ENCODE measurements at places on chromosomes 3 and 15.

DNA sequence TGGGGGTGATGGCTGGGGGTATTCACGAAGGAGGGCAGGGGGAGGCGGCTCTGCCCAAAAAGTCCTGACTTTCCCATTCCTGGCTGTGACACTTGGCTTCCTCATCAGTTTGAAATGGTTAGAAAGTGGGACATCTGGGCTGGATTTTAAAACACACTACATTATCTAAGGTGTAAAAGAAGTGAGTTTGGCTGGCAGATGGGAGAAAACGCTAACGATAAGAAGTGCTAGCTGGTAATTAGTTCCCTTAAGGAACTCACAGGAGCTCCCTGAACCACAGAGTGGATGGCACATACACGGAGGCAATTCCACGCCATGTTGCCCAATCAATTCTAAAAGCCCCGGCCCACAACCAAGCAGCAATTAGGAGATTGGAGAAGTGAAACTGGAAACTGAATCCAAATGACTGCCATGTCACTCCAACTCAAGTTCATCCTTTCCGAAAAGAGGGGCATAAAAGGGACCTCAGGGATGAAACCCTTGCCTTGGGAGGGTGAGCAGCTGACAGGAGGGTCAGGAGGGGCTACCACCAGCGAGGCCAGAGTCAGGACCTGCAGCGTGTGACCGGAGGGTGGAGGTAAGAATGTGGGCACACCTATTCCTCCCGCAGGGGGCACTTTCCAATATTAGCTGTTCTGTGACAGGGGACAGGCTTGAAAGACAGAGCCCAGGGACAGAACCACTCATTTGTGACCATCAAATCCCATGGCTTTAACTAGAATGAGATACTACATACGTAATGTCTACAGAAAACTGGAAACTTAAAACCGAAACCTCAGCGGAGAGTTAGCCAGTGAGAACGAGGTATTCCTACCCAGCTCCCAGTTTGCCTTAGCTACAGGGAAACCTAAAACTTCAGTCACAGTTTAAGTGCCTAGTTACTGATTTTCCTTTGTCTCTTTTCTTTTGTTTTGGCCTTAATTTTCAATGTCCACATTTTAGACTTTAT, 95.3 kb upstream of the OXTR start:
- no peak for DNase-seq

DNA sequence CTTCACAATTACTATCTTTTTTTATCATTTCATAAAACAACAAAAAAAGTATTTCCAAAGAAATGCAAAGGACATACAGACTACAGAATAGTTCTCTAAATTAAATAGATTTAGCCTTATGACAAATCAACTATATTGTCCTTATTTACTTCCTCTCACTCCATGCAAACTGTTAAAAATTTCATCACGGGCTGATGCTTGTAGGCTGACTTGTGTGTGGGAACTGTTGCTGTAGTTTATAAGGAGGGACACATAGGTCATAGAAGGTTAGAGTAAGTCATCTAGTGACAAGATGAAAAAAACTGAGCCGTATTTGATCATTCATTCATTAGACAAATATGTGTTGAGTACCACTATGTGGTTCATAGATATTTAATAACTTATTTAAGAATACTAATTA, 232.5 kb upstream of the TBL1XR1 start:
- no peak for DNase-seq

DNA sequence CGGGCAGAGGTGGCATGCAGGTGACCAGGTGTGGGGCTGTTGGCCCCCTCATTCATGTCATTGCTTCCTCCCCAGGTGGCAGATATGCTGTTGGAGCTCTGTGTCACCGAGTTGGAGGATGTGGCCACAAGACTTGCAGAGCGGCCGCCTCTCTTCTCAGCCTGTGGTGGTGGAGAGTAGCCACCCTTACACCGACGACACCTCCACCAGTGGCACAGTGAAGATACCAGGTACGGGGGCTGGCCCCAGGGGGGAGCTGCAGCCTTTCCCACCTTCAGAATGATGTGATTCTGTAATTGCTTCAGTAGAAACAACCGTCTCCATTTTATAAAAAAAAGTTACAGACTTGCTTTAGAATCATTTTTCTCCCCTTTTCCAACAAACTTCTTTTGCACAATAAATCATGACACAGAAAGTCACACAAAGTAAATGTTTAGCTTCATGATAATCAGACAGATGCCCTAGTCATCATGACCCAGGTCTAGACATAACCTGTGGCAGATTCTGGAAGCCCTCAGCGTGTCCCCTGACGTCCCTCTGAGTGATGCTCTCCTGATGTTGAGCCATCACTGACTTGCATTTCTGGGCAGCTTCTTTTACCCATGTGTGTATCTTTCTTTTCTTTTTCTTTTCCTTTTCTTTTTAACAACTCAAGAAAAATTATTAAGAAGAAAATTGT, 76.0 kb upstream of the FAN1 start:
- no peak for DNase-seq

DNA sequence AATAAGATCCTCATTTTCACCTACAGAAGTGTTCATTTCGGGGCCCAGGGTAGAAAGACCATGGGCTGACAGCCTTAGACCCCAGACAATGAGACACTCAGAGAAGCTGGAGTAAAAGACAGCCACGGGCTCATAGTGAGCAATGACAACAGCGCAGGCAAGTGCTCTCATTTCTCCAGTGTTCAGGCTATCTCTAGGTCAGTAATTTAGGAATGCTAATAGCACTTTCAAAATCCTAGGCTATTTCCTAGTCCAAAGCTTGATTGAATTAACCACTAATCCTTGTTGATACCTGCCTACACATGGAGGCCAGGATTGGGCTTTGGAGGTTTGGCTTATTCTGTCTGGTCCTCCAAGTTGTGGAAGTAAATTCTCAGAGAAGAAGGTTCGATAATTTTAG, 44.4 kb downstream of the FBN1 start:
- DNase-seq: no peak

DNA sequence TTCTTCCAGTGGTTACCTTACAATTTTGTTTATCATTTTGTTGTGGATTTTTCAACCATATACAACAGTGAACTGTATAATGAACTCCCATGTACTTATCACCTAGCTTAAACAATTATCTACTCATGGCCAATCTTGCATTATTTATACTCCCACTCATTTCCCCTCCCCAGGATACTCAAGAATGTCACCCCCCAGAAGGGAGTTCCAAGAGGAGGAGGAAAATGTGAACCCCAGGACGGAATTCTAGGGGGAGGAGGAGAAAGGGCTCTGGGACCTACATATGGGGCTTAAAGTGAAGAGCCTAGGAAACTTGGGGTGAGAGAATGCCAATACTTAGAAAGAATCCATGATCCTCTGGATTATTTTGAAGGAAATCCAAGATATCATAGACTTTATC, 59.3 kb downstream of the TSC22D2 start:
- DNase-seq: no peak

- no peak for DNase-seq
These were observed 78.7 kb upstream of the ATP2B2 start for GRCh38 chr3:10583798-10584708.

DNA sequence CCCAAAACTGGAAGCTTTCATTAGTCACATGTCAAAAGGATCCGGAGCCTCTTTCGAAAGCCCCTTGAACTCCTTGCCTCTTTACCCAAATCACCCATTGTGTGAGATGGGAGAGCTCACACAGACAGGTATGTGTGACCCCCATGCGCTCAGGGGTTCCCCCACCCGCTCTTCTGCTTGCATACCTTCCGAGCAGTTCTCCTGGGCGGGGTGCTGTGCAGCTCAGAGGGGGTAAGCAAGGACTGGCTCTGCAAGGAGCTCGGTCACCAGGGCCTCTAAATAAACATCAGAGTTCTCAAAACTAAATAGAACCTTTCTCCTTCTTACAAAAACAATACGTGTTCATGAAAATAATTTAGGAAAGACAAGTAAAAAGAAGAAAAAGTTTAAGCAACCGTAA, 55.7 kb downstream of the PXYLP1 start:
- DNase-seq: no peak

DNA sequence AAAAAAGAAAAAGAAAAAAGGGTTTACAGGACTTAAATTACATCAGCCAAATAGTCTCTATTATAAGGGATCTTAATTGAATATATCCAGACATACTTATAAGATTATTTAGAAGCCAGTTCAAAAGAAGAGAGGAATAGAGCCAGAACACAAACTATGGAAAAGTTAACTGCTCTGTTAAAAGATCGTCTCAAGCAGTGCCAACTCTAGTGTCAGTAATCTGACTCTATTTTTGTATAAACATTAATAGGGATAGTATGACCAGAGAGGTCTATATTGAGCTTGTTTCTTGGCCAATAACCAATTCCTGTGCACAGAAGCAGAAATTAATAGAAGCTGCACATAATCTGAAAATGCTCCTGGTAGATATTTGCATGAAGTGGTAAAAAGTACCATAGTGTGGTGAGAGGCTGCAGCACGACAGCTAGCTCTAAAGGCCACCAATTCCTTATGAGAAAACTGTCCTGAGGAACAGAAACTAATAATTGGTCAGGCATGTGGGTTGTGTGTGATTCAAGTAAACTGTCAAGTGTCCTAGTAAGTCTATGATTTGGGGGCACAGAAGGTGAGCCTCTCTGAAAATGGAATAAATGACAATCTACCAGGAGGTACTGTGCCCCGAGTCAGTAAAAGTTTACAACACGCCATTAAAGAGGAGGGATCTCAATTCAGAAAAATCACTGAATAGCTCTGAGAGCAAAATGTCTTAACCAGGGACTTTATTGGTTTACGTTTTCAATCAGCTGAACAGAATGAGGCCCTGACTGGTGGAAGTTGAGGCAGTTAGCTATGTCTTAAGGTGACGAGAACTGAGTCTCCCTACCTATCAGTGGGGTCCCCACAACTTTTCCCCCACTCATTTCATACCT, 51.5 kb upstream of the NANOGP8 start:
- no peak for DNase-seq

DNA sequence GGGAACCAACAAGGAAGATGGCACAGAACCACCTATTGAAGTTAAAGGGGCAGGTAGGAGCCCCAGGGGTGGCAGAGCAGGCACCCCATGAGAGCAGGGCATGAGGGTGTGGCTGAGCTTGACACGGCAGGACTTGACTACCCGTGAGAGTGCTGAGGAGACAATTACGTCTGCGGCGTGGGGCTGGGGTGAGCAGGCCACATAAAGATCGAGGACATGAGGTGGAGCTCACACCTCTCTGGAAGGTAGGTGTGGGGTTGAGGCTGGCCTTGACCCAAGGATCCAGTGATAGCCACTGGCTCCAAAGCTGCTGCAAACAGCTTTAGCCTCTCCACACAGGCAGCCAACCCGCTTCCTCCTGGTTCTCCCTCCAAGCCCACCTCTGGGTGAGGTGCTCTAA, 64.5 kb downstream of the PCSK6 start:
- DNase-seq: no peak

- DNase-seq: no peak
These were observed 136.4 kb downstream of the LIPC start for GRCh38 chr15:58568157-58568571.

GRCh38 chr3:97901313-97902248, 70.7 kb downstream of the RIOX2 start:
- no peak for DNase-seq

DNA sequence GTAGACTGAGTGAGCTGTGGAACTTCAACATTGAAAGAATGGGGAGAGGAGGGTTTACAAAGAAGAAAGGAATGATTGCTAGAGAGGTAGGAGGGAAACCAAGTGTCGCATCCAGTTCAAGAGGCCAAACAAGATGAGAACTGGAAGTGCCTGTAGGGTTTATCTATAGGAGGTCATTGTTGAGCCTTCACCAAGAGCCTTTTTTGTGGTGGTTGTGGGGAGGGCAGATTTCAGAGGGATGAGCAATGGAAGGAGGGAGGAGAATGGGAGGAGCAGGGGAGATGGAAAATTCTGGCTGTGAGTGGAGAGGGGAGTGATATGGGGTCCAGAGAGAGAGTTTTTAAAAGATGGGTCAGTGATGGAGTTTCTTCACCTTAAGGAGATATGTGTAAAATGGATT, 8.5 kb downstream of the PDIA5 start:
- no peak for DNase-seq

DNA sequence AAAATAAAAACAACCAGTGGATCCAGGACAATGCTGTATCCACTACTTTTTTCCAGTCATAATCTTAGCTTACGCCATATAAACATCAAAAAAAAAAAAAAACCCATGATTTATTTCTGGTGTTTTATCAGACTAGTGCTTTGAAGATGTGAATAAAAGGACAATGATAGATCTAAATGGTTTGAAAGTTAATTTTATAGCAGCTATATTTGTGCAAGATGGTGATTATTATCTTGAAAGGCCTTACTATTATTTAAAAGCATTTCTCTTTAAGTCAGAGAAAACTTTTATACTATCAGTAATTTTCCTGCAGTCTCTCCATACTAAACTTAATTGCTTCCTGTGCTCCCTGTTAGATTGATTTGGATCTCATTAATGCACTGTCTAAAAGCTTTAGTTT, 670.3 kb downstream of the TBL1XR1 start:
- DNase-seq: no peak

DNA sequence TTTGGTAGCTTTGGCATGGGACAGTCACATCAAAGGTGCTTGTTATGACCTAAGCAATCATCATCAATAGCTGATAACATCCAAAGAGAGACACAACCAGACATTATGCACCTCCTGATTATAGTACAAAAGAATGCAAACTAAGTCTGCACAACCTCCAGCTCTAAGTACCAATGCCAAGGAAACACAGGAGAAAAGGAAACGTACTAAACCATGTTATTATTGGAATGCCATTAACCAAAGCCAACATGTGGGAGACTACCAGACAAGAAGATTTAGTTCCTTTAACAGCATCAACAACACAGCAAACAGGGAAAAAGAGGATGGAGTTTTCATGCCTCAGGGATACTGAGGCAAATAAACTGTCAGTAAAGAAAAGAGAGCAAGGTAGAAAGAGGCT, 61.4 kb downstream of the CD47 start:
- no peak for DNase-seq

DNA sequence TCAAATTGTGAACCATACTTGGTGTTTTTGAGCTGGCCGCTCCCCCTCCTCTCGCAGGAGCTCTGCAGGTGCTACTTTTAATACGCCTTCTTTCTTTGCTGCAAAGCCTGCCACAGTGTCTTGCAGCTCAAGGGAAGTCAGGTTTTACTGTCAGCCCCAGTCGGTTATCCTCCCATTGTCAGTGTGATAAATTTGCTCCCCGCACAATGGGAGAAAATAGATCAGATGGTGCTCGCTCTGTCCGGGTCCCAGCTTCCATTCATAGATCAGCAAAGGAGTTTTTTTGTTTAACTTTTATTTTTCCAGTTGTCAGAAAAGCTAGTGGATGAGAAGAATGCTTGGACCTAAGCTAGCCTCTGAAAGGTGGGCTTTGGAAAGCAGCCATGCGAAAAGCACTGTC, 207.7 kb downstream of the RYR3 start:
- DNase-seq: no peak

- DNase-seq: no peak
These were observed 135.4 kb downstream of the UACA start for GRCh38 chr15:70627734-70628548.

- no peak for DNase-seq
These were observed 41.4 kb upstream of the VEPH1 start for GRCh38 chr3:157544501-157545130.
